ENCODE measurements at places on chromosomes 16 and 17.

- DNase-seq = no peak
Measured at GRCh38 chr16:4297480-4297879, 18.4 kb upstream of the GLIS2 start.

DNA sequence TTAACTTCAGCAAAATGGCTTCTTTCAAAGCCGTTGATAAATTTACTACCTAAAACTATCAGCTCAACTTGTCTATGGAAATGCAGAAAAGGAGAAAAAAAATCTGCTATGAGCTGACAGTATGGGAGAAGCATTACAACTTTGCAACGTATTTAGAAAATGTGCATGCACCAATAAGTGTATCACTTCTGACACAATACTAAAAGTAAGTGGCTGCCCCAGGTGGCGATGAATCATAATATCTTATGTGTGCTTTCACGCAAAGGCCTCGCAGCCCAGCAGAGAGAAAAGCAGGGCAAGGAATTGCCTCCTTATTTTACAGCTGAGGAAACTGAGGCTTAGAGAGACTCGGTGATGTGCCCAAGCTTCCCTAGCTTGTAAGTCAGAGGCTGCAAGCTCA, 101.8 kb downstream of the SALL1 start:
- no peak for DNase-seq

DNA sequence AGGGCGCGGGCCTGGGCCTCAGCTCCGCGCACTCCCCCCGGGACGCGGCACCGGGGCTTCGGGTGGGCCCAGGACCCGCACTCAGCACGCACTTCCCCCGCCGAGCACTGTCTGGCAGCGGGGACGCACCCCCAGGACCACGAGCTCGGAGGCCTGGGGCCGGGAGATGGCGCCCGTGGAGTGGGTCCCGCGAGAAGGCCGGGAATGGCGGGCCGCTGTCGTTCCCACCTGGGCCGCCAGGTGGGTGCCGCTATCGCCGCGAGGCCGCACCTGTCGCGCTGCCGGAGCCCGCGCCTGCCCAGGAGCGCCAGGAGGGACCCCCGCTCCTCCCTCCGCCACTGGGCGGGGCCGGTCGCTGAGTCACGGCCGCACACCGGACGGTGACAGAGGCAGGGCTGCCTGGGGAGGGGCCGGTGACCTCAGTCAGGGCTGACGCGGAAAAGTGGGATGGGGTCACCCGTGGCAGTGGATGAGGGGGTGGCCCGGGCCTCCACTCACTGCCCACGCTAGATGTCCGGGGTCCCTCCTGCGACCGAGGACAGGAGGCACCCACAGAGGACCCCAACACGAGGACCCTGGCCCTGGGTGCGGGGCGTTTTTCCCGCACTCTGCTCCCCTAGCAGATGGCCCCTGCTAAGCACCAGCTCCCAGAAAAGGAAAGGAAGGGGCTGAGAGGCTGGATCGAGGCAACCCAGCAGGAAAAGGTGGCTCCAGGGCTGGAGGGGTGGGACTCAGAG, 6.9 kb upstream of the ACTG1 start:
- DNase-seq = peak; percentile 94

GRCh38 chr17:10096596-10096995, 101.8 kb downstream of the GAS7 start:
- no peak for DNase-seq

DNA sequence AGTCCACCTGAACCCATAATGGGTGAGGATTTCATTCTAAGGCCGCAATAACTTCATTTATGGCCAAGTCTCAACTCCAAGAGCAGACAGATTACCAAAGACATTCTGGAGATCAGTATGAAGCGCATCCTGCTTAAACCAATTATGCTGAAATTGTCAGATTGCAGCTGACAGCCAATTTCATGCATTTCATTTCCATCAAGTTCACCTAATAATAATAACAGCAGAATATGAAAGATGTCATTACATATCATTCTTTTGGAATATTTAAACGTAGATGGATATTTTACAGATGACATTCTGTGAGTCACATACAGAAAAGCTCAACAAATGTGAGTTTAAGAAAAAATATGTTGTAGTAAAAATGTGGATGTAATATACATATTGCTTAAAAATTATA, 54.9 kb upstream of the NACA2 start:
- DNase-seq = no peak

- no peak for DNase-seq
Measured at GRCh38 chr17:54013072-54013471, 190.3 kb downstream of the KIF2B start.

DNA sequence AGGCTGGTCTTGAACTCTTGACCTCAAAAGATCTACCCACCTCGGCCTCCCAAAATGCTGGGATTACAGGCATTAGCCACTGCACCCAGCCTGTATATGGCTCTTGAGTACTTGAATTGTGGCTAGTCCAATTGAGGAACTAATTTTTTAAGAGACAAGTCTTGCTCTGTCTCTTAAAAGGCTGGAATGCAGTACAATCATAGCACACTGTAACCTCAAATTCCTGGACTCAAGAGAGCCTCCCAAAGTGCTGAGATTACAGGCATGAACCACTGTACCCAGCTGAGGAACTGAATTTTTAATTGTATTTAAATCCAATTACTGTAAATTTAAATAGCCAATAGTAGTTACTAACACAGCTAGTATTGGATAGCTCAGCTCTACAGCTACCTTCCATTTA, 50.6 kb downstream of the MED13 start:
- no peak for DNase-seq

- no peak for DNase-seq
Measured at GRCh38 chr17:1273492-1274244, 3.4 kb downstream of the BHLHA9 start.

GRCh38 chr17:12046786-12047185, 26.1 kb downstream of the MAP2K4 start:
- no peak for DNase-seq

DNA sequence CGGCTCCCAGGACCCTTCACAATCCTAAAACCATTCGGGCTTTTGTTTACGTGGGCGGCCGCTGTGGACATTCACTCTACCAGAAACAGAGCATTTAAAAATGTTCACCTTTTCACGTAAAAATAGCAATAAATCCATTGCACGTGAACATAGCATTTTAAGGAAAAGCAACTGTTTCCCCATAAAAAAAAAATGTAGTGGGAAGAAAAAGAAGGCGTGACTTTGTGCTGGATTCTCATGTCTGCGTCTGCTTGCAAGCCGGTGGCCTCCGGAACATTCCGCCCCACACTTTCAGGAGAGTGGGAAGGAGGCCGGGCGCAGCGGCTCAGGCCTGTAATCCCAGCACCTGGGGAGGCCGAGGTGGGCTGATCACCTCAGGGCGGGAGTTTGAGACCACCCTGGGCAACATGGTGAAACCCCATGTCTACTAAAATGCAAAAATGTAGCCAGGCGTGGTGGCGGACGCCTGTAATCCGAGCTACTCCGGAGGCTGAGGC, 13.4 kb upstream of the GNG13 start:
- DNase-seq = no peak

GRCh38 chr17:82984751-82985427, 94.5 kb upstream of the METRNL start:
- DNase-seq = peak; percentile 35

- no peak for DNase-seq
Measured at GRCh38 chr17:81684442-81684911, 666 bp downstream of the HGS start.

- DNase-seq = no peak
Measured at GRCh38 chr16:30416624-30417528, 9.5 kb downstream of the ZNF771 start.

DNA sequence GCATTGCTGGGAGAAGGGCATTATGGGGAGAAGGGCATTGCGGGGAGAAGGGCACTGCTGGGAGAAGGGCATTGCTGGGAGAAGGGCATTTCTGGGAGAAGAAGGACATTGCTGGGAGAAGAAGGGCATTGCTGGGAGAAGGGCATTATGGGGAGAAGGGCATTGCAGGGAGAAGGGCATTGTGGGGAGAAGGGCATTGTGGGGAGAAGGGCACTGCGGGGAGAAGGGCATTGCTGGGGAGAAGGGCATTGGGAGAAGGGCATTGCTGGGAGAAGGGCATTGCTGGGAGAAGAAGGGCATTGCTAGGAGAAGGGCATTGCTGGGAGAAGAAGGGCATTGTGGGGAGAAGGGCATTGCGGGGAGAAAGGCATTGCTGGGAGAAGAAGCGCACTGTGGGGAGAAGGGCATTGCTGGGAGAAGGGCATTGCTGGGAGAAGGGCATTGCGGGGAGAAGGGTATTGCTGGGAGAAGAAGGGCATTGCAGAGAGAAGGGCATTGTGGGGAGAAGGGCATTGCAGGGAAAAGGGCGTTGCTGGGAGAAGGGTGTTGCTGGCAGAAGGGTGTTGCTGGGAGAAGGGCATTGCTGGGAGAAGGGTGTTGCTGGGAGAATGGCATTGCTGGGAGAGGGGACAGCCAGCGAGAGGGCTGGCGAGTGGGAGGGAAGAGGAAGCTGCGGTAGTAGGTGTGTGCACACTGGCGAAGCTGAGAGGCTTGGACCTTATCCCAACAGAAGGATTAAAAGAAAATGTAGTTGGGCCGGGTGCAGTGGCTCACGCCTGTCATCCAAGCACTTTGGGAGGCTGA, 4.6 kb upstream of the PYDC1 start:
- peak; percentile 59 for DNase-seq

DNA sequence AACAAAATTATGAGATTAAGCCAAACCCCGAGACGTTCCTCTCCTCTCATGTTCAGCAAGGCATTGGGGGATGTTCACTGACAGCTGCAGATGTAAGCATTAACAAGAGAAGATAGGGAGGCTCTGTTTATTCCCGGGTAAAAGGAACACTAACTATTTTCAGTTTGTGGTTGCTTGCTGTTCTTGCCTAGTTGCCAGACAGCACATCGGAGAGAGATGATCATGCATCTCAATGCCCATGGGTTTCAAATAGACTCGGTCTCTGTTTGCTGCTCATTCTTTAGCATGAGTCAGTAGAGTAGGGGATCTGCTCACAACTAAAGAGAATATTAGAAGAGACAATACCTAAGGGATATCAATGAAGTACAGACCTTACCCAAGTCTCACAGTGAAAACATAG, 78.3 kb downstream of the TMEM100 start:
- no peak for DNase-seq

- DNase-seq = peak; percentile 91
Measured at GRCh38 chr16:22161999-22162655, at the start of gene SDR42E2. TSS of gene SDR42E2 (plus strand) at chr16:22162506. CDS start at chr16:22165583, 3,077 bp downstream.

GRCh38 chr16:2857451-2858244, at the start of gene PRSS22:
TSS of gene PRSS22 (minus strand) at chr16:2858170. CDS start at chr16:2858104, 66 bp downstream.
- DNase-seq = peak; percentile 85

DNA sequence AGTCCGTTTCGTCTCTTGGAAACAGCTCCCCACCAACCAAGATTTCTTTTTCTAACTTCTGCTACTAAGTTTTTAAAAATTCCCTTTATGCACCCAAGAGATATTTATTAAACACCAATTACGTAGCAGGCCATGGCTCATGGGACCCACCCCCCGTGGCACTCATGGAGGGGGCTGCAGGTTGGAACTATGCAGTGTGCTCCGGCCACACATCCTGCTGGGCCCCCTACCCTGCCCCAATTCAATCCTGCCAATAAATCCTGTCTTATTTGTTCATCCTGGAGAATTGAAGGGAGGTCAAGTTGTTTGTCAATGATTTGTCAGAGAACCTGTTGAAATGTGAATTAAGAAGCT, 48.2 kb downstream of the IL21R start:
- DNase-seq = no peak

- no peak for DNase-seq
Measured at GRCh38 chr17:11244776-11245175, 3.8 kb downstream of the SHISA6 start.
